Activated naive CD4-positive, alpha-beta T cell treated with anti-CD3 and anti-CD28 coated beads, Interleukin-2, amount 10 ng/mL, durations not matched to agents 5 hours and 36 hours (primary cell): ENCODE measurements at places on chromosomes 2 and 18. TPM values are rescaled to one million over a fixed set of nuclear protein-coding genes. Genes with fewer than 3 reads are reported as not detected.

Gene GPR35
- 2.4 TPM for total RNA-seq

Gene CRYBA2
- total RNA-seq, result not detected

Gene NR4A2
- 1.4 TPM for total RNA-seq

Gene CROCC2
- not detected for total RNA-seq

Gene RBKS
- total RNA-seq, result 1.3 TPM
